ENCODE measurements at places on chromosomes 2 and 18.
A peak's percentile ranks its signal among the peaks of the same experiment; 100 is the strongest.

GRCh38 chr2:51220606-51221005 is 188.7 kb upstream of the NRXN1 start:
- no peak for DNase-seq

GRCh38 chr2:201937343-201937742 is 96.3 kb upstream of the FZD7 start:
- DNase-seq = no peak

DNA sequence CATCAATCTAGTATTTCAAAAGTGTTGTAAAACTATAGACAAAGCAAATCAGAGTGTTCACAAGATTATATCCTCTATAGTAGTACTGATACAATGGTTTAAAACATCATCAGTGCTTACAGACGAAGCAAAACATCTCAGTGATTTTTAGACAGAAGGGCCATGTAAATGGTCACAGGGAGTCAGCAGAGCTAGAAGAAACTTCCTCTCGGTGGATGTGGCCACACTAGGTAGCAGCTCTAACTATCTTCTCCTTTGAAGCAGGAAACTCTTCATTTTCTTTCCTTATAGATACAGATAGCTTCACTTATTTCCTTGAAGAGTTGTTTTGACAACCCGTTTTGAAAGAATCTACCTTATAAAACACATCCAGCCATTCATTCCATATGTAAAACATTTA is 80.4 kb upstream of the CD226 start:
- DNase-seq = no peak

- DNase-seq = no peak
Measured at GRCh38 chr2:36667931-36668330, 28.6 kb upstream of the VIT start.

- no peak for DNase-seq
Measured at GRCh38 chr2:63881205-63881604, 39.5 kb downstream of the UGP2 start.

- no peak for DNase-seq
Measured at GRCh38 chr18:42261731-42262130, 306.7 kb downstream of the PIK3C3 start.

- DNase-seq = no peak
Measured at GRCh38 chr2:238173692-238174091, 14.9 kb downstream of the ERFE start.

- no peak for DNase-seq
Measured at GRCh38 chr2:102301867-102302362, 9.4 kb upstream of the IL1RL1 start.

GRCh38 chr2:70513738-70514137 is 39.9 kb downstream of the TGFA start:
- no peak for DNase-seq

DNA sequence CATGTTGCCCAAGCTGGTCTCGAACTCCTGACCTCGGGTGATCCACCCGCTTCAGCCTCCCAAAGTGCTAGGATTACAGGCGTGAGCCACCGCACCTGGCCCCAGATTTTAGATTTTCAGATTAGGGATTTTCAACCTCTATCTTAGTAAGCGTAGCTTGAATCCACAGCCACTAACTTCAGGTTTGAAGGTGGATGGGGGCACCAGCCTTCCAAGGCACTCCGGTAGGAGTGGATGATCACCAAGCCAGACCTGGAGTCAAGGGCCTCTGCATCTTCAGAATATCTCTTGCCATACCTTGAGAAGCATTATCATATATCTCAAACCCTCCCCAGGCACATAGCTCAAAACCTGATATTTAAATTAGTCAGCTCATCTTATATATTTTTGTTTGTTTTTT is 17.9 kb downstream of the GALM start:
- no peak for DNase-seq

DNA sequence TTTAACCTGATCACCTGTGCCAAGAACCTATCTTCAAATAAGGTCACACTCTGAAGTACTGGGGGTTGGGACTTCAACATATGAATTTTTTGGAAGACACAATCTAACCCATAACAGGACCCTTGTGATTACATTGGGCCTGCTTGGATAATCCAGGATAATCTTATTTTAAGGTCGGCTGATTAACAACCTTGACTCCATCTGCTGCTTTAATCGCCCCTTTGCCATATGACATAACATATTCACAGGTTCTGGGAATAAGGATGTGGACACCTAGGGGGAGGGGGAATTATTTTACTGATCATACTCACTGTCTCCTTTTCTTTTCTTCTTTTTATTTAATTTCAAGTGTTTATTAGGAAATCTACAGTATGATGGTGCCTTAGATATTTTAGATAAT is 34.8 kb downstream of the CDH20 start:
- DNase-seq = no peak

DNA sequence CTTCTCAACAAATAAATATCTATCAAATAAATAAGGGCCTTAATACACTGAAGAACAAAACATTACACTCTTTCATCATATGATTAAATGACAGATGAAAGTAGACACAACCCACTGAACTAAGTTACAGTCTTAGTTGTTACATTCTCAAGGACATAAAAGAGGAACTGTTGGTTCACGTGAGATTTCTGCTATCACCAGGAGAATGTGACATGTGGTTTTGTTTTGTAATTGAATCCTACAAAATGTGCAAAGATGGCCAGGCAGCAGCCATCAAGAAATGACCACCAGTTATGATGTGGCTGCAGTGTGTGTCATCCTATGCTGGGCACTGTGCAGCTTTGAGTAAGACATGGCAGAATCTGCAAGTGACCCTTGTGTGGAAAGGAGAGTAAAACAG is 310.6 kb upstream of the PIK3C3 start:
- DNase-seq = no peak

- no peak for DNase-seq
Measured at GRCh38 chr2:46126571-46126970, 170.6 kb upstream of the EPAS1 start.

DNA sequence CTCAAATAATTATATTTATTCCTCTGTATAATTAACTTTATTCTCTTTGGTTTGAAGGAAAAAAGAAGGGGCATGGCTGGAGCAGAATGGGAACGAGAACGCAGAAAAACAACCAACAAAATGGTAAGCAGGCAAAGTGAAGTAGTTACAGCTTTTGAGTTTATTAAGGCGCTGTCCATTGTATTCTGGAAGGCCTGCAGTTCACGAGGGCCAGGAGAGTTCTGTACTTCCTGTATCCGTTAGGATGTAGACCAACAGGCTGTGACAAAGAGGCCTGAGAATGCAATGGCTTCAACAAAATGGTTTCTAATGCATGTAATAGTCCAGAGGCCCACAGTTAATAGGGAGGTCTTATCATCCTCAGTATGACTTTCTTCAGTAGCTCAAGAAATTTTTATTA is 32.5 kb upstream of the SP100 start:
- DNase-seq = no peak

DNA sequence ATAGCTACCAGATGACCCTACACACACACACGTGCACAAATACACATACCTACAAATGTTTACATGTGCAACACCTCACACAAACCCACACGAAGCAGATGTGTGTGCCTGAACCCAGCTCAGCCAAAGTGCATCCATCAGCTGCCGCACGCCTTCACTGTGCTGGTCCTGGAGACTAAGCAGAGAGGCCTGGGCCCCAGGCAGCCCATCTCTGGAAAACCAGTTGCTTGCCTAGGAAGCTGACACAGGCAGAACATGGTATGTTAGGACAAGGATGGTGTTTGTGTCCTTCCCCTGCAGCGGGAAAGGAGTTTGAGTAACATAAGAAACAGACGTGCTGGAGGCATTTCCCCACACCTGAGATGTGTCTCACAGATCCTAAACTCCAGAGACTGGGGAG is 86.7 kb downstream of the SEPTIN10 start:
- DNase-seq = no peak

GRCh38 chr2:128531856-128532255 is 213.2 kb upstream of the HS6ST1 start:
- DNase-seq = no peak

DNA sequence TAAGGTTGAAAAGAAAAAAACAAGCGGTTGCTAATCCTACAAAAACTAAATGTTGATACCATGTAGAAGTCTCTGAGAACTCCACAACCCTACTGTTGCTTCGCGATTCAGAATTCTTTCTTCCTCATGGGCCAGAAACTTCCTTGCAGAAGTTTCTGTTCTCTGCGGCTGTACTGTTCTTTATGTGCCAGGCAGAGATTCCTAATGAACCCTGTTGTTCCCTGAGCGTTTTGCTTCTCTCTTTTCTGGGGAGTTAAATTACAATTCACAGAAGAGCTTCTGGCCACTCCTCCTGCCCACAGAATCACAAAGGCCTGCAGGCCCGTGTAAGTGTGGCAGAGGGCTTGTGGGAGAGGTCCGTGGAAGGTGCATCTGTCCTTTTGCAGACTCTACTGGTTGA is 1.8 kb upstream of the THNSL2 start:
- no peak for DNase-seq

GRCh38 chr2:168210216-168210894 is 37.0 kb downstream of the STK39 start:
- no peak for DNase-seq

DNA sequence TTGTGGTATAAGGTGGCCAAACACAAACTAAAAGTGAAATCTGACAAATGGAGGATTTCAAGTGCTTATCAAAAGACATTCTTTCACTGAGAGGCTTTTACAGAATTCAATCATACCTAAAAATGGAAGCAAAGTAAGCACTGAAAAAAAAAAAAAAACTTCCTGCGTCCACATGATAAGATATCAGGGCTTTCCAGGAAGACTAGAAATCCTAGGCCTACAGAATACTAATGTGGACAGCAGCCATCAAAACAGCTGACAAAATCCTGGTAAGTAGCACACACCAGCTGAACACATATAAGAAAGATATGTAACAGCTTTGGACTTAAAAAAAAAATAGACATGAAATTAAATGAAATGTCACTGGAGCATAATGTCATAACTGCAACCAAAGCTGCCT is 178.2 kb downstream of the SUCLG1 start:
- no peak for DNase-seq

DNA sequence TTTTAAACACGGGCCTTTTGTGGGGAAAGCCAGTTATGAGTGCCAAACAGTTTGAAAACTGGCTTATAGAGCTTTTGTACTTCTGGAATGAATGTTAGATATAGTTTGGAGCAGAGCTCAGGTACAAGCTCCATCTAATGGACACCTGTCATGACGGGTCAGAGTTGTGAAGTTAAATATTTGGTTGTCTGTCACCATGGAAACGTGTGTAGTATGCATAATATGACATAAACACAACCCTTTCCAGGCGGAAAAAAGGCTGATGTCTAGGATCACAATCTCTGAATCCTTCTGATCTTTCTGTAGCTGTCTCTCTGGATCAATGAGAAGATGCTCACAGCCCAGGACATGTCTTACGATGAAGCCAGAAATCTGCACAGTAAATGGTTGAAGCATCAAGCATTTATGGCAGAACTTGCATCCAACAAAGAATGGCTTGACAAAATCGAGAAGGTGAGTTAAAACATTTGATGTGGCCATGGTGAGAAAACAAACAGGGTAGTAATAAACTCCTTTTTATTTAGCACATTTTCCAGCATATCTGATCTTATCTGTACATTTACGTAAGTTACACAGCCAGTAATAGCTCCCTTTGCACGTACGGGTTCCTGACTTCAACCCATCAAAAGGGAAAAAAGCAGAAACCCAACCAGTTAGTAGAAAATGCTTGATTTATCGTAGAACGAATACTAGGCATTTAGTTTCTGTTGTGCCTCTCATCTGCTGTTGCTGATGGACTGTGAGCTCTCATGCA is 80.6 kb upstream of the EML6 start:
- no peak for DNase-seq

- DNase-seq = no peak
Measured at GRCh38 chr18:49815927-49816326, 2.6 kb upstream of the ACAA2 start.

DNA sequence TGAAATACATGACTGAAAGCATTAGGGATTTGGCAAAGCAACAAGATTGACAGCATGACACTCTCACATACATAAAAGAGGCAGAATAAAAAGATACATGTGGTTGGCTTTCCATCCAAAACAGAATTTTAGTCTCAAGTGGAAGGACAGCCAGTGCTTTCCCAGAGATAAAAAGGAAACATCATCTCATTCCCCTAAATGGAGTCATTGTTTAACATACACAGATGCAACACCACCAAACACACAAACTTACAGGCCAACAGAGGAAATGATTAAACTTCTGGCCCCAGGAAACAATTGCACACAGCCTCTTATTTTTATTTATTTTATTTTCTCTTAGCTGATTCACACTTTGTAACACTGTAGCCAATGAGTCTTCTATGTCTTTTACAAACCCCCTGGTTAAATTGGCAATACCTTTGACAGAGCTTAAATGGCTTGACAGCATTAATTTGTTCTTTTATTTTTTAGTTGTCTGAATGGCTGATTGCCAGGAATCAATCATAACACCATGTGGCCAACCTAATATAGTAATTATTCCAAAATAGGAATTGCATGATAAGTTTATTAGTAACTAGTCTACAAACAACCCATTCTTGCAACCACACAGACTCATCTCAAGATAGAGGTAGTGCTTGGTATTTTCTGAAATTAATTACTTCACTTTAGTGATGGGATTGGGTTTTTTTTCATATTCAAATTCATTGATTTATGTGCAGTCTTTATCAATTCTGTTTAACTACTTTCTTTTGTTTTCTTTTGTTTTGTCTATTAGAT is 190.5 kb downstream of the RND3 start:
- peak; percentile 26 for DNase-seq

DNA sequence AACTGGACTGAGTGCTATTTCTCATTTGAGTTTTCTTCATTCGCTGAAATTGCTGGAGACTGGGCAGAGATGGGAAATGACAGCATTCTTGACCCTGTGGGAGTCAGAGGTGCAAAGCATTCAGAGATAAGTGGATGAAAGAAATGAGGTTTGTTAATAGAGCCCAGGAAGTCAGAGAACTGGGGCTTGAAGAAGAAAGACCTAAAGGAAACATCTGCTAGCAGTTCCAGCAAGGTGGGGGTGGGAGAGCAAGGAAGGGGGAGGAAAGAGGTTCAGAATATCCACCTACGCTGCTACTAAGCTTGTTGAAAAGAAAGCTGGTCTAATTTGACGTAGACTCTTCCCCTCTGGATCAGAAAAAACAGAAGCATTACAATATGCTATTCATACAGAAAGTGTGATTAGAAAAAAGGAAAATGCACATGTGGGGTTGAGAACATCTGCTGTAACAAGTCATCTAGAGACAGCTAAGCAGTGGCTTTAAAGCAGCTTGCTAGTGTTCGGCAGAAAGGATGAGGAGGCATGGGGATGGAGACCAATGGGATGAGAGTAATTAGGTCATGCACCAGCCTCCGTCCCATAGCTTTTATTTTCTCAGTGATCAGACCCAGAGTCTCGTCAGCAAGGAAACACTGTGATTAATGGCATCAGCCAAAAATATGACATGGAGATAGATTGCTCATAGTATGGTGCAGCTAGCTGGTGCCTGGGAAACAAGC is 29.7 kb downstream of the NAB1 start:
- DNase-seq = no peak

GRCh38 chr2:4827836-4828235 is 864.3 kb upstream of the SOX11 start:
- no peak for DNase-seq

- DNase-seq = no peak
Measured at GRCh38 chr18:48897531-48897930, 53.2 kb downstream of the SMAD7 start.

All from AG08395 (cell line).